ENCODE measurements at places on chromosomes 7 and 10.

DNA sequence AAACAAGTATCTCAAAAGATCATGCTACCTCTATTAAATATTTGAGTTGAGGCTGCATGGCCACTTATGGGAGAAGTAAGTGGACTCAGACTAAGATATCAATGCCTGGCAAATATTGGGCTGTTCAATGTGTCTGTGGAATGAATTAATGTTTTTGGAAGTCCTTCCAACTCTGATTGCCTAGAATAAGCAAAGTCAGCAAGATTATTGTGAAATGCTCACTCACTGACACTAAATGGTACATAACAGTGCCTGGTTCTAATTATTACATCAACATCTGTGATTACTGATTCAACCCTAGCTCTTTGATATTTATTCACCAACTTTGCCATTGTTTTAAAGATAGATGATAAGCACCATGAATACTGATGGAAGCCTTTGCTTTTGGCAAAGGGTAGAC is 45.5 kb upstream of the HDAC9 start:
- DNase-seq: no peak

GRCh38 chr10:113550365-113550764 is 2.5 kb upstream of the HABP2 start:
- no peak for DNase-seq

- DNase-seq: no peak
Measured at GRCh38 chr10:75469006-75469616, 37.7 kb downstream of the LRMDA start.

DNA sequence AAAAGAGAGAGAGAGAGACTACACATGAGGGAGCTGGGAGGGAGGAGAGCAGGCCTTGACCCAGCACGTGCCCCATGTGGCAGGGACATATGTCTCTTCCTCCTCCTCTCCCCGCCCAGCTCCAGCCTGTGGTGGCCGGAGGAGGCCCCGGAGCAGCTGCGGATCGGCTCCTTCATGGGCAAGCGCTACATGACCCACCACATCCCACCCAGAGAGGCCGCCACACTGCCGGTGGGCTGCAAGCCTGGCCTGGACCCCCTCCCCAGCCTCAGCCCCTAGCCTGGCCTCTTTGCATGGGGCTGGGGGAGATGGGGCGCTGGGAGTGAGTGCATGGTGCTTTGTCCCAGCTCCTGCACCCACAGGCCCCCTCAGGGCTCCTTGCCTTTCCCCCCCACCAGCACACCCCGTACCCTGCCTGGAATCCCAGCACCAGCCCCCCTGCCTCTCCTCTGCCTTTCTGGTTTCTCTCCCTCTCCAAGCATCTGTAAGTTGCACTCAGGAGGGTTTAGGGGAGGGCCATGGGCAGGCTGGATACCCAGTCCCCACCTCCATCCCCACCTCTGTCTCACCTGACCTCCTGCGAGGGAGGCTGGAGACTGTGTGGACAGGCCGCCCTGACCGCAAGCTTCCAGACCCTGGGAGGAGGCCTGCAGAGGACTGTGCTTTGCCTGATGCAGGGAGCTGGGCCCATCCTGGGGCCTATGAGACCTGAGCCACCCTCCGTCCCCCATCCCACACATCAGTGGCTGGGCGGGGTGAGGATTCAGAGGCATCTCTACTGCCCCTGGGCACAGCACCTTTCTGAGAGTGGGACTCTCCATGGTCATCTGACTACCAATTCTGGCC is 4.8 kb downstream of the UPK3B start:
- DNase-seq: no peak

DNA sequence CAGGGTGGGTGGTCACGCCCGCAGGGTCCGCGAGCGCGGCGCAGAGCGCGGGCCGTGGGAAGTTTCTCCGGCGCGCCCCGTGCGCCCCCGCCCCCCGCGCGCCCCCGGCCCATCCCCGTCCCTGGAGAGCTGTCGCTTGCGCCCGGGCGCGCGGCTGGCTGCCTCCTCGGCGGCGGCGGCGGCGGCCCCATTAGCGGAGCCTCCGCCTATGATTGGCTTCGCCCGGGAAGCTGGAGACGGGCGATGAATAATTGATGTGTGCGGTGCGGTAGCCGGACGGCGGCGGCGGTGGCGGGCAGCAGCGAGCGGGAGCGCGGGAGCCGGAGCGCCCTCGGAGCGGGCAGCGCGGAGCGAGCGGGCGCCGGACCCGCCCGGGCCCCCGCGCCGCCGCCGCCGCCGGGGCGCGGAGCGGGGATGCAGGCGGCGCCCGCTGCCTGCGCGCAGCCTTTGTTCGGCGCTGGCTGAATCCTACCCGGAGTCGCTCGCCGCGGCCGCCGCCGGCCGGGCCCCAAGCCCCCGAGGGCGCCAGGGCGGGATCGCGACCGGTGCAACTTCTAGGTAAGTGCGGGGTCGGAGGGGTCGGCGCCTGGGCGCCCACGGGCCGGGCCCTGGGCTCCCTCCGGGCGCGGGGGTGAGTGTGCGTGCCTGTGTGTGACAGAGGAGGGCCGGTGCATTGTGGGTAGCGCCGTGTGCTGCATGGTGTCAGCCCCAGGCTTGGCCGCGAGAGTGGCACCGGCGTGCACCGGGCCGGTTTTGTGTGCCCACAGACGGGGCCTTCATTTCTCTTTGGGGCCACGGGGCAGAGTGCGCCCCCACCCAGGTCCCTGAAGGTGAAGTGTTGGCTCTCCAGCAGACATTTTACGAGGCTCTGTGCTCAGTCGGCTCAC is 103.8 kb upstream of the PPIF start:
- DNase-seq: peak; percentile 31

DNA sequence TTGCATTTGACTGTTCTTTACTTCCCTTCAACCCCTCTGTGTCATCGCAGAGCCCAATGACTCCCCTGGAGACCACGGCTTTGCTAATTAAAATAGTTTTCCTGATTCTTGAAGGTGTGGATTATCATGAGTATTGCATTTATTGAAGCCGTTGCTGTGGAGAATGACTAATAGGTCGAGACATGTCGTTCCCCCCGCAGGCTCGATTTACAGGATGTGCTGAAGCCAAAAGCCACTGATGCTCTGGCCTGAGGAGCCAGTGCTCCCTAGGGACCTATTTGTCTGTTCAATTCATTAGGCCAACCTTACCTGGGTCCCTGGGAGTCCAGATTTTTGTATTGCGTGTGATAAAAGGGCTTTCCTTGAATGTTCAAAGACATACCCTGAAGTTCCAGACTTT is 102.3 kb downstream of the NPTX2 start:
- DNase-seq: no peak

DNA sequence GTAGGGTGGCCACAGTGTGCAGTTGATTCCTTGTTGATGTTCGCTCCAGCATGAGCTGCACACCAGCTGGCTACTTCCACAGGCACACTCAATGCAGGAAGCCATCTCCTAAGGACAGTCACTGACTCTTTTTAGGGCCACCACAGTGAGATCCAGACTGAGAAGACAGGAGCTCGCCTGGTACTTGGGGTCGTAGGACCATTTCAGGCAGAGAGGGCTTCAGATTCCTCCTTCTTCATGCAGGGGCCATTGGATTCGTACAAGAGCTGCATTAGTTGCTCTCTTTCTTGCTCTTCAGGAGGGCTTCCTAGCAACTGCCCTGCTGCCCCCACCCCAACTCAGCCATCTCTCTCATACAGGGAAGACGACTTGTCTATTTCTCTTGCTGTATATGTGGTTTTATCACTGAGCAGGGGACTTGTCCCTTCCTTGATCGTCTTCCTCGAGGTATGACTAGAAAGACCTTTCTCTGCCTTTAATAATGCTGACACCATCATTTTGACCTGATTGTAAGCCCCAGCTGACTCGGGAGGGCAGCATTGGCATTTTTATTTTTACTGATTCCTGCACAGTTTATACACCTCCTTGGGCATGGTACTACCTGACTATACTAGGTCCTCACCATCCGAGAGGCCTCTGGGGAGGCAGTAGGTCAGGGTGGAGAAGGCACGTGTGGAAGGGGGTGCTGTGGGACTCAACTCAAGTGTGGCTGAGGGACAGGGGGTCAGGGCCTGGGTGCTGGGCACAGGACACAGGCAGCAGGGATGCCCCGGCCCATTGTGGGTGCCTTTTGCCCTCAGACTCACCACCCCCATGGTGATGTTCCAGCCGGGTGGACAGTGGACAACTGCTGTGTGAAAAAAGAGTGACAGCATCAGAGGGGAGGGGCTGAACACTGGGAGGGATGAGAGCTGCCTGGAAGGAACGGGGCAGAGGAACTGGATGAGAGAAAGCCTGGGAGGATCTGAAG is 136.7 kb upstream of the ZNF746 start:
- DNase-seq: no peak

DNA sequence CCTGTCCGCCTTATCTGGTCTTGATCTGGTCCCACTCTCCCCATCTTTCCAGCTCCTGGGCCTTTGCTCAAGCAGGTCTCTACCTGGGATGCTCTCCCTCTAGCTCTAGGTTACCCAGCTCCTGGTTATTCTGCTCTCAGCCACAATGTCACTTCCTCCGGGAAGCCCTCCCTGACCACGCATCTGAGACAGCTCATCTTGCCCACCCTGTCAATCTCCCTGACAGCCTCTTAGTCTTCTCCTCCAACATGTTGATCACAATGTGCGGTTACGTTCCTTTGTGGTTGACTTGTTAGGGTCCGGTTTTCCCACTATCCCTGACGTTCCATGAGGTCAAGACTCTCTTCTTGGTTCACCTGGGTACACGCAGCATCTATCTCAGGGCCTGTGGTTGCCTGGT is 55.6 kb downstream of the GOLGA7B start:
- no peak for DNase-seq

DNA sequence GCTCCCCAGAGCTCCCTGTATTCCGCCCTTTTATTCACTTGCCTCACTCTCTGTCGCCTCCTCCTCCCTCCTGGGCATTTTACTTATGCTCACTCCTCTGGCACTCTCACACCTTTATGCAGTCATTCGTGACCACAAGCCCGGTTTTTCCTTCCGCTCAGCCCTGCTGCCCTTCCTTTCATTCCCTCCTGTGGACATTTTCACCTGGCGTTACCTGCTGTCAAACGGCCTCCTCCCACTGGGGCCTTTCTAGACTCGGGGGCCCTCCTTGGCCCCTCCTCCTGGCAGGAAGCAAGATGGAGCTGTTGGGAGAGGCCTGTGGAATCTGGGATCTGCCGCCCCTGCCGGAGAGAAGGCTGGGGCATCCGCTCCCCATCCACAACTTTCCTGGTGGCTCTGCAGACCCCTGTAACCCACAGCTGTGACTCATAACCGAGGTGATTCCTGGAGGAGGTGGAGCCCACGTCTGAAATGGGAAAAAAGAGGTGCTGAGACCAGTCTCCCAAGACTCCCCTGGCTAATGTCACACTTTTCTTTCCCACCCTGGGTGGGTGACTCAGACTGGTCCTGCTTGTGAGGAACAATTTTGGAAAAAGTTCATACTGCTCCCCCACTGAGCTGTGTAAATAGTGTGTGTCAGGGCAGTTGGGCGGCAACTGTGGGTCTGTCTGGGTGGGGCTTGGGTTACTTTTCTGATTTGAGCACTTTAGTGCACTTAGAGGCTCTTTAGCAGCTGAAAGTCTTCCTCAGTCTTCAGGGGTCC is 1.2 kb downstream of the VCL start:
- DNase-seq: no peak

GRCh38 chr7:33547880-33548279 is 357.5 kb upstream of the BMPER start:
- no peak for DNase-seq

- no peak for DNase-seq
Measured at GRCh38 chr10:23359692-23360380, 15.2 kb upstream of the C10orf67 start.

GRCh38 chr7:101486433-101487104 is 123.9 kb downstream of the COL26A1 start:
- no peak for DNase-seq

- no peak for DNase-seq
Measured at GRCh38 chr7:99808766-99809165, 19.0 kb upstream of the CYP3A43 start.

DNA sequence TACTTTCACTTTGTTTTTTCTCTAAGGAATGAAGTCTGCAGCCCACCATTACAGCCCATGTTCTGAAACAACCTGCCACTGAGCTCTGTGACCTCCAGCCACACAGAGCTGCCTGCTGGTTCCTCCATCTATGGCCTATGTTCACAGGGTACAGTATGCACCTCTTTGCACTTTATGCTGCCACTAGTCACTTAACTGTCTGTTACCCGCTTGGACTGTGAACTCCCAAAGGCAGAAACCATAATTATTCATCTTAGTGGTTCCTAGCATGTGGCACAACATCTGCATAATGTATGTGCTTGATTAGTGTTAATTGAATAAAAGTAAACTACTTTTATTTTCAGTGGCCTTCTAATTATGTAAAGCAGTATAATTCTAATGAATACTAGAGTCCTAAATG is 95.5 kb upstream of the BET1 start:
- DNase-seq: no peak

DNA sequence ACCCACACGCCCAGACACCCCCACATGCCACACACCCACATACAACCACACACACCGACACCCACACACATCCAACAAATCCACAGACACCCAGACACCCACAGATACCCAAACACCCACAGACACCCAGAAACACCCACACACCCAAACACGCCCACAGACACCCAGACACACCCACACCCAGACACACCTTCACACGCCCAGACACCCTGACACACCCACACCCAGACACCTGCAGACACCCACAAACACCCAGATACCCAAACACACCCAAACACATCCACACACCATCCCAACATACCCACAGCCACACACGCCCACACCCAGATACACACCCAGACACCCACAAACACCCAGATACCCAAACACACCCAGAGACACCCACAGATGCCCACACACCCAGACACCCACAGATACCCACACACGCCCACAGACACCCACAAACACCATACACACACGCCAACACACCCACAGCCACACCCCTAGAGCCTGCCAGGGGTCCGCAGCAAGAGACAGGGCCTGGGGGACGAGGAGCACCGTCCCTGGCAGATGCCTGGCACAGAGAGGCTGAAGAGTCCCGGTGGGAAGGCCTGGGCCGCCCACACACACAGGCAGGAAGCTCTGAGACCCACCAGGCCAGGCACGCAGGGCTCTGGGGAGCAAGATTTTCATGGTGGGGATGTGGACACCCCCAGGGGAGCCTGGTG is 28.5 kb downstream of the CYP2W1 start:
- DNase-seq: no peak

GRCh38 chr10:113336549-113337130 is 216.2 kb upstream of the HABP2 start:
- DNase-seq: no peak

DNA sequence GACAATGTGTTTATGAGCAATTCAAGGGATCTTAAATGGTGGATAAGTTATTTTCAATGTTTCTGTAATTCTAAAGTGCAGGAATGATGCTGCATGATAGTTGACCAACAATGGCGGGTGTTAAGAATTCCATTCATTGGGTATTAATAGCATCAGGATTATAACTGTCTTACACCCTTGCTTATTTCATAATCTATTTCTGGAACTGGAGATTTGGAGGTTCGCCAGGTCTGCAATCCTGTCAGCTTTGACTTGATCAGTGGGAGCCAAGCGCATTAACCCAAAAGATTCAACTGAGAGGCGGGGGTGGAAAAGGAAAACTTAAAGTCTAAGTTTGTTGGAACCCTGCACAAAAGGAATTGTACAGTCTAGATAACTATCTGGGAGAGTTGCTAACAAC is 114.9 kb upstream of the ZEB1 start:
- no peak for DNase-seq

Measured in T follicular helper cell (primary cell).